ENCODE measurements at places on chromosomes 4 and X.

DNA sequence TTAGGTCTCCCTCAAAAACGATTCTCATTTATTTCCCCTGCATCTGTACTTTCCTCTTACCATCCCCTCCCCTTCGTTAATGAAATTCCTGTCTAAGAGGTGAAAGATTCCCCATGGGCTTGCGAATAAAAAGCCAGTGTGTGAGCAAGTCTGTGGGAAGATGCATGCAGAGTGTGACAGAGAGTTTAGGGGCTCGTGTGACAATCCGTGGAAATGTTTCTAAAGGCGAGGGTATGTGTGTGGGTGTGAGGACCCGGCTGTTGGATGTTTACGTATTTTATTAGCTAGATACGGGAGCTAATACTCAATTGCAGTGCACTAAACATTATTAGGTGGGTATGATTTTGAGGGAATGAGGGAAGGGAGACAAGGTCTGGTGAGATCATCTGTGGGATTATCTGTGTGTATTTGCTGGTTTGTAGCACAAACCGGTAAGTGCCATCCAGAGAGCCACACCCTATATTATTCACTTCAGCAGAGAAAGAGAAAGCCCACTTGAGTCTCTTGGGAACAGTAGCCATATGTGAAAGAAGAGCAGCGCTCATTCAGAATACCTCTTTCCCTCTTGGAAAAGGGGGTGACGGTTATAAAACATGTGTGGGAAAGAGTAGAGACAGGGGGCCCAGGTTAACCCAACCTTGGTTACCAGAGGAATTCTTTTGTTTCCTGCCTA, 893 bp upstream of the HOPX start:
- DNase-seq: no peak

DNA sequence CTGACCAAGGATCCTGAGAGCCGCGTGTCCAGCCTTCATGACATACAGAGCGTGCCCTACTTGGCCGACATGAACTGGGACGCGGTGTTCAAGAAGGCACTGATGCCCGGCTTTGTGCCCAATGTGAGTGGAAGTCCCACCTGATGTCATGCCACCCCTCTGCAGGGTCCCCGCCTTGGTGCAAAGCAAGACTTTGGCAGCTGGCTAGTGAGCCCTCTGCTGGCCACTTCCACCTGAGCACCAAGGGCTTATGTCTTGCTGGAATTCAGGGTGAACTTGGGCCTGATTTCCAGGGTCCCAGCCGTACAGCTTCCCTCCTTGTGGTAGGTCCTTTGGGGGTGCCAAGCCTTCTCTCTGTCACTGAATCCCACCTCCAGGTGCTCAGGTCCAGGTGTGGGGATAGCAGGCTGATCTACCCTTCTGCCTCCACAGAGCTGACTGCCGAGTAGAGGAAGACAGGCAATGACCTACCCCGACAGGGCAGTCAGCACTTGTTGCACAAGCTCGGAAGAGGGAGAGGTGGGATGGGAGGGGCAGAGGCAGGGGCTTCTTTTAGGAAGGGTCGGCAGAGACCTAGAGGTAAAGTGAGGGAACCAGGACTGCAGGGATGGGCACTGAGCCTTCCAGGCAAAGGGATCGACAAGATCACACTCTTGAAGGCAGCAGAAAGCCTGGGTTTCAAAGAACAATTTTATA, 248.1 kb downstream of the EVC2 start:
- DNase-seq: no peak

GRCh38 chr4:11544211-11544610, 115.5 kb upstream of the HS3ST1 start:
- no peak for DNase-seq

- no peak for DNase-seq
Observed at GRCh38 chrX:72274526-72274925, 2.5 kb downstream of the RPS4X start.

DNA sequence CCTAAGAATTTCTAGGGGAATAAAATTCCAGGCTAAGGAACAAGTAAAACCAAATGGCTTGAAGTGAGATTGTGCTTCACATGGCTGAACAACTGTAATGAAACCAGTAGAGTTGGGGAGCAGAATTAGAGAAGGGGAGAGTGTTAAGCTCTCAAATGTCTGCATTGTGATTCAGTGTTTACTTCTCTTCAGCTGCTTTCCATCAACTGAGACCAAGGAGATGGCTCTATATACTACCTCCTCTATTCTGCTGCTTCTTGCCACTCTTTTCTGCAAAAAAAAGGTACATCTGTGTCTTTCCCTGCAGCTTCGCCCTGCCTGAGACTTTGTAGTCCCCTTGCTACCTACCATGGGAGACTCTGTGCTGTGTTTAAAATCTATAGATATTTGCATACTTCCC, 73.5 kb downstream of the WDFY3 start:
- no peak for DNase-seq

GRCh38 chr4:77538574-77539157, 67.0 kb upstream of the CXCL13 start:
- no peak for DNase-seq

DNA sequence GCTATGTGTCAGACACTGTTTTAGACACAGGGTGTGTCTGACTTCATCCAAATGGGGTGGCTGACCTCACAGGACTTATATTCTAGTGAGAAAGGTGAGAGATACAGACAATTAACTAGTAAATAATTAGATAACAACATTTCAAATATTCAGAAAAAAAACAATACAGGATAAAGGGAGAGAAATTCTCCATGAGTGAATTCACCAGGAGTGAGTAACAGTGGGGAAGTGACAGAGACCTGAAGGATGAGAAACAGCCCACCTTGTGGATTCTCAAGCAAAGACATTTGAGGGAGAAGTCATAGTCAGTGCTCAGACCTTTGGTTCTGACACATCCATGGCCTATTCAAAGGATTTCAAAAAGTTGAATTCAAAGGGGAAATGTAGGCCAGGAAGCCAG, 627.9 kb downstream of the IQCM start:
- no peak for DNase-seq

GRCh38 chr4:88352062-88352740, 26.5 kb upstream of the HERC6 start:
- no peak for DNase-seq

DNA sequence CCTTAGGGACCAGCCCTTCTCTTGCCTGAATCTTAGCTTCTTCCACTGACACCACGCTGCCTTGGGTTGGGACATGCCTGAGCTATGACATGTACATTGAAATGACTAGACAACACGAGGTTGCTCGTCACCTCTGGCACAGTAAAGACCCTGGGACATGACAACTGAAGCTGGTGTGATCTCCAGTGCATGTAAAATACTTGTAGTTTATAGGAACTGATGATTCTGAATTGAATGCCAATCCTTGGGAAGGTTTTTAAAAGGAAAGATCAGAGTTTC, 100.7 kb upstream of the PGRMC2 start:
- no peak for DNase-seq

GRCh38 chr4:100557306-100557705, 39.5 kb upstream of the EMCN start:
- no peak for DNase-seq

DNA sequence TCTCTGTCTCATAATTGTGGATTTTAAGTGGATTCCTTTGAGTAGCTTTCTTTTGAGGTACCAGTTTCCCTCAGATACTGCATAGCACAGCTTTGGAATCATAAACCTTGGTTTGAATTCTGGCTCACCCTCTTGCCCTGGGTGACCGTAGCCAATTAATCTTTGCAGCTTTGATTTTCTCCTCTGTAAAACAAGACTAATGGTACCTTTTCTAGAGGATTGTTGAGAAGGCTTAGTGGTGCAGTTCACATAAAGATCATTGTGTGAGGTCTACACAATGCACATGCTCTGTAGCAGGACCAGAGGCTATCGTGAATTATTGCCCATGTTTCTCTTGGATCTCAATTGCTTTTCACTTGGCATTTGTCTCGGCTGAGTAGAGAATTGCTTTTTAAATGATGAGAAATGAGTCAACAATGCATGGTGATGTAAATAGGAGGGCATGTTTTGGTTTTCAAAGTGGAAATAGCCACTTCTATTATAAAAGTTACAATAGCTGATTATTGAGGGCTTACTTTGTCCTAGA, 47.9 kb downstream of the TMEM131L start:
- DNase-seq: no peak

DNA sequence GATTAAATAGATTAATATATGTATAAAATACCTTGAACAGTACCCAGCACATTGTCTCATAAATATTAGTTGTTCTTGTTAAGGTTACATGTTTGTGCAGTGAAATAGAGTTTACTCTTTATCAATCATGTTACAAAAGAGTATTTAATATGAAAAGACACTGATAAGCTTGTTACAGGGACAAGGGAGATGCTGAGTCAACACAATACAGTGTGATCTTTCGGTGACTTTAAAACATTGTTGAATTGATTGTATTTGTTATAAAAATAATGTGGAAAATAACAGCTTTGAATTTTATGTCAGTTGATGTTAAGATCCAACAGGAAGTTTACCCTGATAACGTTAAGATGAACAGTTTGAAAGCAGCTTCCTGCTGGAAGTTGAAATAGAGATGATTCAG, 1.4 kb upstream of the WDR13 start:
- no peak for DNase-seq

DNA sequence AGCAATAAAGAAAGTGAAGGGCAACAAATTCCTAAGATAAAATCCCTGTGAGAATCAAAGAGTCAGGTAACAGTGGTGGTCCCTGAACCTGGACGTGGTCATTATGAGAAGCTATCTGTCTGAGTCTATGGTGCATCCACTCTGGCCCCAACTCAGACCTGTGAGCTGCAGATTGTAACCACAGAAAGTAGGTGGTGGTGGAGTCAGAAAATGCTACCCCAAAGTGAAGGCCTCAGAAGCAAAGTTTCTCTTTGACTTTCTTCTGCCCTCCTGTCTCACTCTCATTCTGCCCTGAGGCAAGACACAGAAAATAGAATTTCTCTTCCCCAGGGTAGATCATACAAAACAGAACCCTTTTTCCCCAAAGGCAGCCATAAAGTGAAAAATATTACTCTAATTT, 84.1 kb upstream of the NEIL3 start:
- no peak for DNase-seq

GRCh38 chr4:111813555-111814140, 331.6 kb upstream of the FAM241A start:
- no peak for DNase-seq

- DNase-seq: no peak
Observed at GRCh38 chrX:96756491-96756890, 71.8 kb downstream of the DIAPH2 start.

DNA sequence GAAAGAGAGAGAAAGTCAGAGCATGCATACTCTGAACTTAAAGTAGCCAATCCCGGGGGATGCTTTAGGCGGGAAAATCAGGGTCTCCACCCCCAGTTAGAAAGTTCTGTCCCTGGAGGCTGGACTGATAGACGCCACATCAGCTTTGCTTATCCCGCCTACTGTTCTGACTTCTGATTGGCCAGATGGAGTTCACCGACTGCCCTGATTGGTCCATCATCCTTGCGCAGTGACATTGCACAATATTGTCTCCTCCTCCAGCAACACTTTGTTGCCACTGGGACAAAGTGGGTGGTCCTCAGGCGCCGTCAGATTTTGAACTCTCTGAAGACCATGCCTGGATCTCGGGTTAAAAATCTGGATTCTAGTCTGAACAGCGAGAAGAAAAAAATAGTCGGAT, 50.3 kb downstream of the SSX3 start:
- no peak for DNase-seq

DNA sequence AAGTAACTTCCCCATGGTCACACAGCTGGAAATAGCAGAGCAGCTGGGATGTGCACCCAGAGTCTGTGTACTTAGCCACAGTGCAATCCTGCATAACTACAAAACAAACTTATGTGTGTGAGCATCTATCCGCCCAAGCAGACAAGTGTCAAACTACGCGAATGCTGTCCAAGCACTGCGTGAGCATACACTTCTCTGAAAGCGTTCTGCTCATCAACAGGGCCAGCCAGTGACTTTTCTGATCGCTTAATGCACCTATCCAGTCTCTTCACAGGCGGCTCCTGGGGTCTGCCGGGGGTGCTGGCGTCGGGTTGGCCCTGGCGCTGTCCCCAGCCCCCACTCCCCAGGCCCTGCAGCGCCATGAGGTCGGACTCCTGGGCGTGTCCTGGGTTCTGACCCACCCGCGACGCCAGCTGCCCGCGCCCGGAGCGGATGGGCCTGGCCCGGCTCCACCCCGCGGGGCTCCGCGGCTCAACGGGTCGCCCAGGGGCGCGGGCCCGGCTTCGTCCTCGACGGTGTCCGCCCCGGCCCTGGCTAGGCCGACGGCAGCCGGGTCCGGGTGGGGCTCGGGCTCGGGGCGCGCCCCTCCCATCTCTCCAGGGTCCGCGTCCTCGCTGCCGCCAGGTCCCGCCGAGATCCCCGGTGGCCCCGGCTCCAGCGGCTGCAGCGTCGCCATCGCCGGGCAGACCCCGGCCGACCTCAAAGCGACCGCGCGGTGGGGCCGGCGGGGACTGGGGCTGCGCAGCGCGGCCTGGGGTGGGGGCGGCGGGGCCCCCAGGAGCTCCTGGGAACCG, 1.3 kb upstream of the ZNF141 start:
- DNase-seq: no peak

DNA sequence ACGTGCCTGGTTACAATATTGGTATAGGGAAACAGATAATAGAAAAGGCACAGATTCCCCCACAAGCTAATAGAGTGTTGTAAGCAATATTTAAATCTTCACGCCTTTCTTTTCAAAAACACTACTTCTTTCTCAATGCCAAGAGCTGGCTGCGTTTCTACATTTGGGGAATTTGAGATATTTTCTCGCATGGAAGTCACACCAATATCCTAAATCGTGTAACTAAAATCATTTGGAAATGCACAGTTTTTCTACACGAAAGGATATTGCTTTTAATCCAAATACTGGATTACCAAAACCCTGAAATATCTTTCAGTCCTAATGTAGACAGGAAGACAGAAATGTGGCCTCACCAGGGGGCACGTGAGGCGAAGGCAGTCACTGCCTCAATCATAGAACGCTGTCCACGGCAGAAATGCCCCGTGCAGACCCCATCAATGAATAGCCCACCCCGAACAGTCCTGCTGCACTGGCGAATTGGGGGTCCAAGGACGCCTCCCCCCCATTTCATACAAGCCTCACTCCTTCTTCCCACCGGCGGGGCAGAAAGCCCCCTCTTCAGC, 106.6 kb downstream of the NSUN7 start:
- DNase-seq: no peak

- no peak for DNase-seq
Observed at GRCh38 chrX:123713434-123713833, 19.4 kb downstream of the THOC2 start.

- DNase-seq: no peak
Observed at GRCh38 chr4:145861336-145862318, 77.0 kb downstream of the ZNF827 start.

- DNase-seq: no peak
Observed at GRCh38 chr4:166091912-166092510, 219.0 kb downstream of the TLL1 start.

DNA sequence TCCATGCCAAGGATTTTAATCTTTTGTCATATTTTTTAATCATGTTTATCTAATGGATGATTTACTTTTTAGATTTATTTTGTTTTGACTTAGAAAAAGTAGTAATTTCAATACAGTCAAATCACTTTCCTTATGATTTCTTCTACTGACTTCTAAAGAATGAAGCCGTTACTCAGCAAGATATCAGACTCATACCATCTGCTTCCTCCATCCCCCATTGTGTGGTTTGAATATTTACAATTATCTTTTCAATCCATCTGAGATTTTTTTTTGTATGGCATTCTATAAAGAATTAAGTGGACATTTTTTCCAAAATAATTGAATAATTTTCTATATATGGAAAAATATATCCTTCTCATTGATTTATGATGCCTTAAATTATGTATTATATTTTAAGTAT, 565.4 kb upstream of the ATOH1 start:
- DNase-seq: no peak

GRCh38 chrX:84737471-84737871, 235.2 kb upstream of the HDX start:
- no peak for DNase-seq

GRCh38 chrX:44494357-44494756, 48.3 kb downstream of the FUNDC1 start:
- no peak for DNase-seq
